Esophagus muscularis mucosa (tissue), 4 donors: ENCODE measurements at places on chromosomes 12 and 14. TPM values are rescaled to one million over a fixed set of nuclear protein-coding genes. Genes with fewer than 3 reads are reported as not detected.
A peak's percentile ranks its signal among the peaks of the same experiment; 100 is the strongest.

DNA sequence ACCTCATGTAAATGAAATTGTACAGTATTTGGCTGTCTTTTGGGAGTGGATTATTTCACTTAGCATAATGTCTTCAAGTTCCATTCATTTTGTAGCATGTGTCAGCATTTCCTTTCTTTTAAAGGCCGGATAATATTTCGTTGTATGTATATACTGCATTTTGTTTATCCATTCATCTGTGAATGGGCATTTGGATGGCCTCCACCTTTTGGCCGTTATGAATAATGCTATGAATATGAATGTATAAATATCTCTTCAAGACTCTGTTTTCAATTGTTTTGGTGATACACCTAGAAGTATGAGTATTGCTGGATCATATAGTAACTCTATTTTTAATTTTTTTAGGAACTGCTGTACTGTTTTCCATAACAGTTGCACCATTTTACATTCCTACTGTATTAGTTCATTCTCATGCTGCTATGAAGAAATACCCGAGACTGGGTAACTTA lies 164.9 kb downstream of the DYRK2 start:
- DNase-seq = no peak

DNA sequence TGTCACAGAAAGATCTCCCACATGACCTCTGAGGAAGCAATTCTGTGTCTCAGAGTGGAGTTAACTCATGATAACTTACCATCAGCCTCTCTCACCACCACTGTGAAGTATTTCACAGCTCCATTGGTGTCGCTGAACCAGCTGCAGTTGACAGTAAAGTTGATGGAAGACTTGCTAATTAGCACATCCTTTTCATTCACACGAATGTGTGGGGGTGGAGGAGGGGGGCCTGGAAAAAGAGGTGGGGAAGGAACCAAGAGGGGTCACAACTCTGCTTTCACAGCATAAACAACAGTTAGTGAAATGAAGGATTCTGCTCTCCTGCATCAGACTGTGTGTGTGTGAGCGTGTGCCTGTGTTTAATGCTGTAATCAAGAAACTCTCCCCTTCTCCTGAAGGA lies 82.1 kb downstream of the PTPRB start:
- DNase-seq = no peak

DNA sequence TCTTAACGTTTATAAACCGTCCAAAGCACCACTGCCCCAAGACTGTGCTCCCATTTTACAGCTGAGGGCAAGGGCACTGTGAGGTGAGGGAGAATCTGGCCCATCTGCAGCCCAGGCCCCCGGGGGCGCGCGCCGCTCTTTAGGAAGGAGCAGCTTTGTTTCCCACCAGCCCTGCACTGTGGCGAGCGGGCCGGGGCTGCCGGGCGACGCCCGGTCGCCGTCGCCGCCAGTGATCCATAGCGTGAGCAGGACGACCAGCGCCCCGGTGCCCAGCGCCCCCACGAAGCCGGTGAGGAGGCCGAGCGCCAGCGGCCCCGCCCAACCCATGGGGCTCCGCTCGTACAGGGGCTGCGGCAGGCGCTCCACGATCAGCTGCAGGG lies 34.6 kb downstream of the FIGNL2 start:
- no peak for DNase-seq

NUAK1 gene
- total RNA-seq = 19.8 TPM

DNA sequence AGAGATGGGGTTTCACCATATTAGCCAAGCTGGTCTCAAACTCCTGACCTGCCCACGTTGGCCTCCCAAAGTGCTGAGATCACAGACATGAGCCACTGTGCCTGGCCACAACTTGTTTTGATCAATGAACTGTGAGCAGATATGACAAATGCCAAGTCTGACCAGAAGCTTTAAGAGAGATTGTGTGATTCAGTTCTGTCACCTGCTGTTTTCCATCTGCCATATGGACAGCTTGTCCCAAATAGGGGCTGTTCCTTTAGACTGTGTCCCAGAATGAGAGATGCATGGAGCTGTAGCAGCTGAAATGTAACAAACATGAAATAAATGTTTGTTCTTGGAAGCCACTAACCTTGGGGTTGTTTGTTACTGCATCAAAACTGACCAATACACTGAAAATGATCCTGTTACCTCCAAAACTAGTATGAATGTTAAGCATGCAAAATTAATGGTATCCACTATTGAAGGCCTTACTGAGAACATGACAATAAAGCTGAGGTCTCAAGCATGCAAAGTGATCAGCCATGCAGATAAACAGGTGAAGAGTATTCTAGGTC lies 65.9 kb upstream of the MED13L start:
- DNase-seq = no peak

- DNase-seq = no peak
Observed at GRCh38 chr12:132170637-132171292, 26.5 kb downstream of the NOC4L start.

- no peak for DNase-seq
Observed at GRCh38 chr12:4356041-4356327, 23.5 kb downstream of the FGF23 start.

INSM2 gene
- total RNA-seq = not detected

GPX2 gene
- total RNA-seq = not detected

- DNase-seq = no peak
Observed at GRCh38 chr14:68550338-68550715, 242.5 kb downstream of the ZFP36L1 start.

DNA sequence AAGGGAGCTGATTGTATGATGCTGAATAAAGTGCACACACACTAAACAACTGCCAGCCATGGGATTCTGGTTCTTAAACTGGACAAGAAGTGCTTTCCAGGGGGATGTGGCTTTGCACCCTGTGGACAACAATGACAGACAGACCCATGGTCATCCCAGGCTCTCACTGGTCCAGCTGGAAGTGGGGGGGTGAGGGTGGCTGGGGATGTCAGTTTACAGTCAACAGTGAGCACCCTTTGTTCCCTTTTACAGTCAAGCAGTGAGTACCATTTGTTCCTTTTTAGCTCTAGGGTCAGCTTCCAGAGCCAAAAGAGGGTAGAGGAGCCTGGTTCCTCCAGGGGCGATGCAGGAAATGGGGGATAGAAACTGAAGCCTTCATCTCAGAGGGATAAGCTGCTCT lies 100.7 kb downstream of the SMOC1 start:
- no peak for DNase-seq

LMNTD1 gene
- 1.8 TPM for total RNA-seq

EML5 gene
- 3.7 TPM for total RNA-seq

DNA sequence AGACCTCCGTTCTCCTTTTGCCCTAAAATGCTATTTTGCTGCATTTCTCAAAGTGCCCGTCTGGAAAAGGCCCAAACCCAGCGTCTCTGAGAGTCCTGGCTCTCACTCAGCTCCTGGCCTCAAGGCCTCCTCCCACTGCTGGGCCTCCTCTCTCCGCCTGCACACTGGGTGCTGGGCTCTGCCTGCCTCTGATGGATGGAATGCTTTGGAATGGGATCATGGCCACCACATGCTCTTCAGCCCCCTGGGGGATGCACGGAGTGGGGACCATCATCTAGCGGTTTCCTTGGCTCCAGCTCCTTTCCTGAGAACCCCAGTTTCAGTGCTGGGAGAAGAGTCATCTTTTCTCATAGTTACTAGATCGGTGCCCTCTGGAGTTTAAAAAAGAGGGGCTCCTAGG lies 65.2 kb downstream of the KDM2B start:
- DNase-seq = no peak

DNA sequence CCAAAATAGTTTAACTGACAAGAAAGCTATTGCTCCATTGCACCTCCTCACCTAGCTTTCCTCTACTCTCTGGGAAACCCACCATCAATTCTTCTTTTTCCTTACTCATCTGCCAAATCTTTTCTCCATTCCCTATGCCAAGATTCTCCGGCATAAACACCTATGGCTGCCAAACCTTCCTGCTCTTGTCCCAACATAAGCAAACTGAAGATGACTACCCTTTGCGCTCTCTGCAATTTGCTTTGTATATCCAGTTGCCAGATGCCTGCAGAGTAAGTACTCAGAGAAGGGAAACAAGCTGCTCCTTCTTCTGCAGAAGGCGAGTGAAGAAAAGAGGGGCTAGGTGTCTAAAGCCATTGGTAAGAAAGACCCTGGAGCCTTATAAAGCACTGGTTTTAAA lies 11.5 kb downstream of the PTGER2 start:
- DNase-seq = no peak

GRCh38 chr12:91990525-91990924 lies 155.1 kb downstream of the BTG1 start:
- no peak for DNase-seq

DNA sequence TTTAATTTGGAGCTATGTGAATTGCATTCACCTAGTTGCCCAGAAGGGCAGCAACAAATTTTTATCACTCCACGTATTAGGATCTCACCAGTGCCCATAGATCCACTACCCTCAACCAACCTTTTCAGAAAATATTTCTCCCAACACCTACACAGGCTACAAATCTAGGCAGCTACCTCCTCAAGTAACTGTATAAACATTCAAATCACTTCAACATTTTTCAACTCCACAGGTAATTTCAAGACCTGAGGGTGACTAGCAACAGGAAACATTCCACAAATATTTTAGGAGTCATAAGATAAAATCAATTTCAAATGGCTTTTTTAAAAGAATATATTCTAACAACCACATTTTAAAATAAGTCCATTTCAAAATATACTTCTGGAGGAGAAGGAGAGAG lies 12.9 kb downstream of the PHLDA1 start:
- no peak for DNase-seq

USP44 gene
- 4.4 TPM for total RNA-seq

DNA sequence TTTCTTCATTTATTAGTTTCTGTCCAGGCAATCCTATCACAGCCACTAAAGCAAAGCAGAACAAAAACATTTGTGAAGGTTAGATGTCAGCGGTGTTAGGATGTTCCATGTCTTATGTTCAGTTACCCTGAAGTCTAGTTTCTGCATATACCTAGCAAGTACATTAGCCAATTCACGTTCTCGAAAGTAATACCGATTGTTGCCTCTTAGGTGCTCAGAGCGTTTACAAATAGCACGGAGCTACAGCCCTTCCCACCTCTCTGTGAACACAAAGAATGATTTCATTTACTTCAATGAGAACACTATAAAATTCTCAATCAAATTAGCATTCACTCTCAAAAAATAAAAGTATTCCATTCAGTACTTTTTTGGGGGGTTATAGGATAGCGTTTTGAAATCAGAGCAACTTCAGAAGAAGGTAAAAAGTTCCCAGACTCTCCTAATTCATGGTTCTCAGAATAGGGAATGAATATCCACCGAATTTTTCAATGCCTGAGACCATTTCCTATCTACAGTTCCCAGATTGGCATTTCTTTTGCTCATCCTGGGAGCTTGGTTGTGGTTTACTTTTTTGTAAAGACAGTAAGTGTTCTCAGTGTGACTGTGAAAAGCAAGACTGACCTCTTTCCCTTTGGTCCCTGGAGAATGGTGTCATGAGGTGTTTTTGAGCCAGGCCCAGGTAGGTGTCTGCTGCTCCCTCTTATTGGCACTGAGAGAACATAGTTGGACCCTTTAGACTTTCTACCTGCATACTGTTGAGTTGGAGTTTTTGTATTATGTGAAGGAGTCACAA lies 488.0 kb upstream of the RGS6 start:
- no peak for DNase-seq

GRCh38 chr12:1619587-1619986 lies 9.4 kb upstream of the WNT5B start:
- DNase-seq = no peak

DNA sequence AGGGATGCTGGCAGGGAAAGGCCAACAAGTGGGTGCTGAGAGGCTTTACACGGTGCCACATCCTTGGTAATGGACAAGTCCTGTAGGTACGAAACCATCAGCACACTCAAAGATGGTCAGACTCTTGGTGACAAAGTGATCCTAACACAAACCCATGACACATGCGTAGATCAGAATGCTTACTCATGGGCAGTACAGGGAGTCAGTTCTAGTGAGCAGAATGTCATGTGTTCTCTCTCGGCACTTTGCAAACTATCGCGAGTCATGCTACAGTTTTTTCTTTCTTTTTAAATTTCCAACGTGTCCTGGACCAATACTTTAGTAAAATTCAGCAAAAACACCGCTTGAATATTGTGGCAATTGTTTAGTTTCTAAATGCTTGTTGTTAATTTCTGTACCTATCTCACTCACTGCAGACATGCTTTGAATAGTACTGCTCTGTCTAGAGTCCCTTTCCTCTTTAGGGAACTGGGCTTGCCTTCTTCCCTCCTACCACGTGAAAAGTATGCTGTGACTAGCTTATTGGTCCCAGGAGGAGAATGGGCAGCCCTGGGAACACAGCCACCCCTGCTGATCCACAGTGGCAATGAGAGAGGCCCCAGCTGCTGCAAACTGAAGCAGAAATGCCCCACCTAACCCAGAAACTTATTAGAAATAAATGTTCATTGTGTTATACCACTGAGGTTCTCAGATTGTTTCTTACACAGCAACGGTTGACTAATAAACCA lies 62.4 kb downstream of the UBR7 start:
- DNase-seq = no peak

DNA sequence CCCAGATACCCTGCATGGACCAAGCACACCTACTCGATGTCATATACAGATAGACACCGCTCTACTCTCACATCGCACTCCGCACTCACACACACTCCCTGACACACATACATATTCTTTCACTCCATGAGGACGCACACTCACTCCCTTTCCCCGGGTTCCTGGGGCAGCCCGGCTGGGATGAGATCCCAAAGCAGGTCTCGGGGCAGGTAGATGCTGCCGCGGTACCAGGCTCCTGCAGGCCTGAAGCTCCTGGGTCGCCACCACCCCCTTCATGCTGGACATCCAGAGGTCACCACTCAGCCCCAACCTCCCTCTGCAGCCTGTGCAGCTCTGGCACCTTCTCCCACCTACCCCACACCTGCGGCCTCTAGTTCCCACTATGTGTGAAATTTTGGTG lies 2.3 kb downstream of the C1QL4 start:
- peak; percentile 75 for DNase-seq

ASCL1 gene
- total RNA-seq = 0.17 TPM

DNA sequence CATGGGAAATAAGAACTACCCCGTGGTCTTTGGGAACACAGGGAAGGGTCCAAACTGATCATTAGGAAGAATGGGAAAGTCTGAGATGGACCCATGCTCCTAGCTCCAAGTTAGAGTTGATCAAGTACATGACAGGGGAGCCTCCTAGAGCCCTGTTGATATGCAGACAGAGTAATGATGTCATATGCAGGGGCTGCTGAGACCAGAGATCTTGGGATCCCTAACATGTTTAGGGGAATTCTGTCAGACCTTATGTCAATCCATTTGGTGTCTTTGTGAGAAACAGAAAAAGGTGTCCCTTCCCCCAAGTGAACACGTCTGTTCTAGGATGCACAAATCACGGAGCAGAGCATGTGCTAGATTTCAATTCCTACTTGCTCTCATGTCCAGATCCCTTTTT lies 6.6 kb downstream of the SLC25A21 start:
- no peak for DNase-seq

GRCh38 chr12:72111706-72112105 lies 160.5 kb upstream of the TRHDE start:
- no peak for DNase-seq

CCDC92 gene
- 66.3 TPM for total RNA-seq

DNA sequence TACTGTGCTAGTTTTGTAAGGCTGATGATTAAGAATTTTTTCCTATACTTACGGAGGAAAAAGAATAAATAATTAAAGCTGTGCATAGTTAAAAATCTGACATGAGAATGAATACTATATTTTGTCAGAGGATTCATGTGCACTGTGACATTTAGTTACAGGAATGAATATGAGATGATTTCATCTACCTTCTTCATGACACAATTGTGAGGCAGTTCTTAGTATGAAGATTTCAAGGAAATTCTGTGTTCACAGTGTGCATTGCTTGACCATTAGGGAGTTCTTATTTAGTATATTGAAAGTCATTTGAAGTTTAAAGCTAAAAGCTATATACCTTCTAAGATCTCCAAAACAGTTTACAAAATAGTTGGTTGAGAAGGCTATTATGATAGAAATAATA lies 70.1 kb downstream of the ATF7IP start:
- DNase-seq = no peak

- DNase-seq = no peak
Observed at GRCh38 chr14:34425095-34425851, 36.8 kb downstream of the SPTSSA start.
